ENCODE measurements at places on chromosomes 5 and 9.

- peak; percentile 50 for DNase-seq
Observed at GRCh38 chr9:103798620-103799019, 295.5 kb upstream of the SMC2 start.

DNA sequence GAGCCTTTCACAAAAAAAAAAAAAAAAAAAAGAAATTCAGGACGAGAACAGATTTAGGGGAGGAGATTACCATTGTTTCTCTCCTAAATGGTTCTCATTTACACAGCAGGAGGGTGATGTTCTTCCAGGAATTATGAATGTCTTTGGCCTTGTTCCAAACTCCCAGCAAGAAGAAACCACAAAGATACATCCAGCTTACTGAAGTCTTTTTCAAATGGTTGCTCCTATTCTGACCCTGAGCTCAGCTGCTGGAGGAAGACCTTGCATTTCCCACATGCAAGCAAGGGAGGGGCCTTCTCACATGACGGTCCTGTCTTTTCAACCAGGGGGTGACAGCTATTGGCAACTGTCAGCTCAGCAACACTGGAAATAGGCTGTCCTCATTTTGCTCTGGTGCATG, 203.0 kb upstream of the VLDLR start:
- peak; percentile 95 for DNase-seq

DNA sequence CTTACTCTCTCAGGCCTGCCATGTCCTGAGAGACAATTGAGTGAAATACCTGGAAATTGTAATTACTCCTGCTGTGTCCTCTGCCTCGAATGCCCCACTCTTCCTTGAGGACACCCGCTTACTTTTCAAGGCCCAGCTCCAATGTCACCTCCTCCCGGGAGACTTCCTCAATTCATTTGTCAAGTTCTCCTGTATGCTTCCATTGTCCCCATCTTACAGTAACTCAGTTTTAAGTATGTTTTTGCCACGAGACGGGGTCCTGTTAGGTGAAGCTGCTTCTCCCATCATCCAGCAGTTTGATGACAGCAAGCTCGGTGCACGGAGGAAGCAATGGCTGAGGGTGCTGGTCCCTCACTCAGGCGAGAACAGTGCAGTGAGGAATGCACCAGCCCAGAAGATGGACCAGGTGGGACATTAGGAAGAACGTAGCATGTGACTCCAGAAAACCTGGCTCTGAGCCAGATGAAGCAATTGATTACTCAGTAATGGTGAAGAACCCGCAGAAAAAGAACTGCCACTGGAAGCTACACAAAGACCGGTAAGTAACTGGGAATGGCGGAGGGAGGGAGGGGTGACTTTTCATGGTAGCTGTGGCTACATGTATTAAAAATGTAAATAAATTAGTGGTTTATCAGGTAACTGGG, 274.8 kb downstream of the DENND1A start:
- no peak for DNase-seq

- no peak for DNase-seq
Observed at GRCh38 chr5:88740604-88741185, 142.3 kb downstream of the MEF2C start.

DNA sequence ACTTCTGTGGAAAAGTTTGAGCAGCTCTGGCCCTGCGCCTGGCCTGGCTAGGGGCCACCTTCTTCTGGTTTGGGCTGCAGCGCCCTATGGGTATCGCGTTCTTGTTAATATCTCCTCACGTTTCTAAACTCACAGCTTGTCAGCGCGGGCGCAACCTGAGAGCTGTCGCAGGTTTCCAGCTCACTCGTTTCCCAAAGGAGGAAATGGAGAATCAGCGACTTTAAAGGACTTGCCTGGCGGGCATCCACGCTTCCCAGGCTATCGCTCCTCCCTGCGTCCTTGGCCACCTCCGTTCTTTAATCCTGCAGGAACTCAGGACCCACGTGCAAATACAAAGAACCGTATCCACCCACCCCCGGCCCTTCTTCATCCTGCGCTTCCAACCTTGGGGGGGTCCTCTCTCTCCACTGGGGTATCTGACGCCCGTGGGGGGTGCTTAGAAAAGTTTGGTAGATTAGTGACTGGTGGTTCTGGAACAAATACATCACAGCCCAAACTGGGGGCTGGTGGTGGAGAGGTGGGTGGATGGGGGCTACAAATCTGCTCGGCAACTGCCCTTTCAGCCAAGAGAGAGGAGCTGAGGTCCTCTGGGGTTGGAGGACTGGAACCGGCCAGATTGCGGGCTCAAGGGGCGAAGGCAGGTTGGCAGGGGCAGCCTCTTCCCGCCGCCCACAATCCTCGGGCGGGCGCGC, 578 bp upstream of the PSAT1 start:
- DNase-seq, result peak; percentile 76

DNA sequence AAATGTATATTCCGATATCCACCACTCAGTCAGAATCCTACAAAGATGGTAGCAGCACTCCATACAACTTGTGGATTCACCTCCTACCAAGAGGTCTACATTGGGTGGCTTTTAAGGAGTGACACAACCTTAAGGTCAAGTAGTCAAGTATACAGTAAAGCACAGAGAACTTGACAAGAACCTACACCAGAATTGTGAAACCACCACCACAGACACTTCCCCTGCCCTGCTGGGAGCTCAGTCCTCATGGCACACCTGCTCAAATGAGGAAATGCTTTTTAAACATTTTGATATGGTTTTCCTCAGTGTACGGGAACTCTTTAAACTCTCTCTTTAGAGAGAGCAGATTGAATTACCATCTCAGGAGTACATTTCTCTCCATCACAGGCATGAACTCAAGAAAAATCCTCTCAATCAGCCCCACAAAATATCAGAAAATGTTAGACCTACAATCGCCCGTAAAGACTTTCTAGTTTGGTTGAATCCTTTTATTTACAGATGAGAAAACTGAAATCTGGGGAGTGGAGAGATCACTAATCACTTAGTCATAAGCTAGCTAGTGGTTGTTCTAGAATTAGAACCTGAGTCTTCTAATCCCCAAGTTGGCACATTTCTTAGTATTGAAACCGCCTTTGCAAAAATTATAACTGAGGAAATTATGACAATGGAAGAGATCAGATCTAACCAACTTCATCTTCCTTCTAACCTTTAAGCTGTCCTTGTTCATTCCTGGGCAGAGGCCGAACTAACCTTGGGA, 38.5 kb upstream of the NR4A3 start:
- no peak for DNase-seq

DNA sequence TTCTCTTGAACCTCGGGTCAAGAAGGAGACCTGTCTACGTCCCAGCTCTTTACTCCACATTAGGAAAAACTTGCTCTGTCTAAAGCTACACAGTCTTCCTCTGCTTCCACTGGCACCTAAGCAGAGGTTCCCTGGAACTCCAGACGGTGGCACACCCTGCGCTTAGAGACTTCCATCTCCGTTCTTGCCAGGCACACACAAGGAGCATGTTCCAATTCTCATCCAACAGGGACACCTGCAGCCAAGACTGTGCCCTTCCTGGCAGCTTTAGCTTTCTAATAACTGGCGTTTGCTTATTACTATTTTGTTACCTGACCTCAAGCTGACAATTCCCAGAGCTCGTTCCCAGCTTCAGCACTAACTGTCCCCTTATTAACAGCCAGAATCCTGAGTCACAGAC, 16.0 kb downstream of the CAPSL start:
- no peak for DNase-seq

- peak; percentile 57 for DNase-seq
Observed at GRCh38 chr5:11384441-11385250, 519.6 kb downstream of the CTNND2 start.

- DNase-seq, result no peak
Observed at GRCh38 chr5:161446655-161447054, 99.9 kb downstream of the GABRB2 start.

- no peak for DNase-seq
Observed at GRCh38 chr9:93807166-93808074, 147.7 kb downstream of the BARX1 start.

Data from cardiac muscle cell (in vitro differentiated cells and primary cell).